ENCODE measurements at places on chromosomes 5 and 9.

DNA sequence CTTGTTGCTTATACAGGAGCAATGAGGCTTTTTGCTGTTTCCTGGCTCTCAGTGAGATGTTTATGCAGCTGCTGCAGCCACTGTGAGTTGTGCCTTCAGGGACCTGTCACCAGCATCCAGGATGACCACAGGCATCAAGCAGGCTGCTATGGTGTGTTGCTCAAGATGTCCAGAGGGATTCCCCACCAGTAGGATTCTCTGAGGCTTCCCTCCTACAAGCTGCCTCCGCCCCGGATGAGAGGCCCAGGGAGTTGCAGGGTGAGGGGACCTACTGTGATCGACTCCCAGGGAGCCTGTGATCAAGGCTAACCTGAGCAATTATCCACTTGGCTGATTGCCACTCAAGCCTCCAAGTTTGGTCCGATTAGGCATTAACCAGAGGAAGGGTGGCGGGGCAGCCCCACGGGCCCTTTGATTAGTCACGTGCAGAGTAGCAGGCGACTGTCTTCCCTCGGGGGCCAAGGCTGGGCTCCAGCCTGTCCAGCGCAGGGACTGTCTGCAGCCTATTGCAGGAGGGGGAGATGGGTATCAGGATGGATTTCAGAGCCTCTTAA is 1.8 kb upstream of the FAT2 start:
- no peak for DNase-seq

DNA sequence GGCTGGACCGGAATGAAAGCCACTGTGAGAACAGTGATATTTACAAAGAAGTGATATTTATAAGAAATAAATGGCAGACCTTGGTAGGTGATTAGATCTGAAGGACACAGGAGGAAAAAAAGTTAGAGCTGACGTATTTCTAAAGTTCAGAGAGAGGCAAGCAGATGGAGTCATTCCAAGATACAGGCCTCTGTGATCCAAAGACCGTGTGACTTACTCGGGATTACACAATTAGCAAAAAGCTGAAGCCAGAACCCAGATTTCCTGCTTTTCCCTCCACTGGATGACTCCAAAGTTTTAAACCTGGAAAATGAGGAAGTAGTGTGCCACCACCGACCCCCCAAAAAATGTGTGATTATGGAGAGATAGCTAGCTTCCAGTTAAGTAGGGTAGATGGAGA is 3.1 kb upstream of the DOCK8 start:
- no peak for DNase-seq

DNA sequence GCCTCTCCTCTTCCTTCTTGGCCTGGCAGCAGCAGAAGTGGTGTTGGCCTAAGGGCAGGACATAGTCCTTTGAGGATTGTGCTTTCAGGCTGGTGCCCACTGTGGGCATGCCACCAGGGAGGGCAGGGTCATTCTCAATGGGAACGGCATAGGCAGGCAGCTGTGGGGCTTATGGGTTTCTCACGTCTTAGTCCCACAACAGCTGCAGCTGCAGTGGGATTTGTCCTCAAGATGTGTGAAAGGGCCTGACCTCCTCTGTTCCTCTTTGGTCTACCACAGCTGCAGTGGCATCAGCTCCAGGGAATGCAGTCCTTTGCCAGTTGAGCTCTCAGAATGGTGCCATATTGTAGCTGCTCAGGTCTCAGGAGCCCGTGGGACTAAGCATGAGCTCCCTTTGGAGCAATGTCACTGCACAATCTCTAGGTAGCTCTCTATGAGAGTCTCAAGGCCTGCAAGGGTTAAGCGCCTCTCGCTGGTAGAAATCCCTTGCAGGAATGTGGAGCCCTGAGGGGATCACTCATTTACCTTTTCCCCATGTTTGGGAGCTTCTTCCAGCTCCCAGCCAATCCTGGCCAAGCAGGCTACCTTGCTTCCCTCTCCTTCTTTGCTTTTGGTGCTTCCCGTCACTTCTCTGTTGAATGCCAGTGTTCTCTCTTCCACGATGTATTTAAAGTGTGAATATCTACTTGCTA is 104.8 kb downstream of the GNA14 start:
- no peak for DNase-seq

DNA sequence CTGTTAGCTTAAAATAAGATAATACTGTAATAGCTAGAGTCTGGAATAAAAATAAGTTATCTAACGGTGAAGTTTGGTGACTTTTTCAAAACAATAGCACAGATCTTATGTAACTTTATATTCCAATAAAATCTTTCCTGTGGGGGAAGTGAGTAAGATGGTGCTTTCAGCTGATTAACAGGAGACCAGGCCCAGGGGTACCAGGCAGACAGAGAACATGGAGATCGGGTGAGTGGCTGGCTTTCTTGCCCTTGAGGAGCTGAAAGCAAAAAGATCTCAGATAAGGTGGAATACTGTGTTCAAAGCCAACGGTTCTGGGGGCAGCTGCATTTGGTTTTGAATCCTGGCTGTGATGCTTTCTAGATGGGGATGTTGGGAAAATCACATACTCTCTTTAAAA is 61.3 kb downstream of the MAT2B start:
- DNase-seq: no peak

GRCh38 chr5:144308174-144308573 is 137.5 kb downstream of the KCTD16 start:
- DNase-seq: no peak

DNA sequence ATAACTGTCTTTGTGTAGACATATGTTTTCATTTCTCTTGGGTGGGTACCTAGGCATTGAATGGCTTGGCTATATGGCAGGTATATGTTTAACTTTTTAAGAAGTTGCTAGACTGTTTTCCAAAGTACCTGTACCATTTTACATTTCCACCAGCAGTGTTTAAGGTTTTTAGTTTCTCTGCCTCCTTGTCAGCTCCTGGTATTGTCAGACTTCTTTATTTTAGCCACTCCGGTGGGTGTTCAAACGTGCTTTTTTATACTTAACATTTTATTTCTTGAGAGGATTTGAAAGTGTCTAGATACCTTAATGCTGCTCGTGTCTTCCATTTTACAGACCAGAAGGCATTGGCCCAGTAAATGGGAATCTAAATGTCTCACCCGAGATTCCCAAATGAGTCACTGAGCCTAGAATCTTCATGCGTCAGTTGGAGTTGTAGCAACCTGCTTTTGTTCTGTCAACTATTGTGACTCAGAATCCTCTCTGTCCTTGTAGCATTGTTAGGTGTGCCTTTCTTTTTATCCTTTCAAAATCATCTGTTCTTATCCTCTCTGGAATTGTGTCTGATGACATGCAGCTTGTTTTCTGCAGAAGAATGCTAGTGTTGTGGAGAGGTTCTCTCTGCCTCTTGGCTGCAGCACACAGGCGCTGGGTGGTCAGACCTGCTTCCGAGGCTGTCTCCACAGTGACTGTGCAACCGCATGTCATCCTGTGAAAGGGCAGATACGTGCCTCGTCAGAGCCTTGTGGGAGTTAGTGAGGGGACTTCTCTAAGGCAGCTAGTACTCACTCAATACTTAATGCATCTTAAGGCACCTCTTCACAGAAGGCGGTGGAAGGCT is 291.8 kb downstream of the AOPEP start:
- DNase-seq: no peak

- no peak for DNase-seq
These were observed 2.7 kb downstream of the BNC2 start for GRCh38 chr9:16867576-16868311.

- DNase-seq: no peak
These were observed 13.3 kb upstream of the GLRX start for GRCh38 chr5:95835682-95836385.

DNA sequence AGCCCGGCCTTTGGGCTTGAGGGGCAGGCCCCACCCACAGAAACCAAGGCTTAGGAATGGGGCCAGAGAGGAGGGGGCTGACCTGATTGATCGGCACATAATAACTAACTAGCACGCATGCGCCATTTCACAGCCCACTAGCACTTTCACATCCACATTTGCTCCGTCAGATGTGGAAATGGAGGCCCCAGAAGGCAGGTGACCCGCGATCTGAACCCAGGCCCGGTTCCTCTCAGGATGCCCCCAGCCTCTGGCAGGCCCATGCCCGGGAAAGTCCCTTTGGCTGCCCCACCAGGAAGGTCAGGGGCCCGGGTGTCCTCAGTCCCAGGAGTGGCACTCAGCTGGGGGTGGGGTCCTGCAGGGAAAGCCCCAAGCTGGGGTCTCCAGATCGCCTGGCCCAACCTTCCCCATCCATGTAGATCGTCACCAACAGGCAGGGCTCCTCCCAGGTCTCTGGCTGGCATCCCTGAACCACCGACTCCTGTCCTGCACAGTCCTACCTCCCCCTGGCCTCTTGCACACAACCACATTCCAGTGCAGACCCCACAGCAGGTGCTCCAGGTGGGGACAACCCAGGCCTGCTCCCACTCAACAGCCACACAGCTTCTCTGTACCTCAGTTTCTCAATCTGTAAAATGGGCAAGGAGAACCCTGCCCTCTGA is 46.7 kb downstream of the VAV2 start:
- DNase-seq: no peak

- no peak for DNase-seq
These were observed 118.0 kb upstream of the OR13F1 start for GRCh38 chr9:104386013-104386412.

DNA sequence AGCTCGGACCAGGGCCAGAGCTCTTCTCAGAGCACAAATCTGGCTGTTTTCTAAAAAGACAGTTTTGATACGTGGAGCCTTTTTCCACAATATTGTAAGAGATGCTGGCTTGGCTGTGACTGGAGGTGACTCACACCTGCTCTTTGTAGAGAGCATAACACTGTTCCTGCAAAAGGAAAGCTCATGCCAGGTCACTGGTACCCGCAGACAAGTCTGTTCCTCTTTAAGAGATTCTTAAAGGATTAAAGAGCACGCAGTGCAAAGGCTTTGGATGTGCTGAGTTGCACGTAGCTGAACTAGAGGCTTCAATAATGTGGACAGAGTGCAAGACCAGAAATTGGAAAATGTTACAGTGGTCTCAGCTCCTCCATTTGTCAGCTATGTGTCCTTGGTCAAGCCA is 19.0 kb downstream of the ACTL7B start:
- DNase-seq: no peak

- no peak for DNase-seq
These were observed 140.0 kb downstream of the CDK5RAP2 start for GRCh38 chr9:120439926-120440325.

DNA sequence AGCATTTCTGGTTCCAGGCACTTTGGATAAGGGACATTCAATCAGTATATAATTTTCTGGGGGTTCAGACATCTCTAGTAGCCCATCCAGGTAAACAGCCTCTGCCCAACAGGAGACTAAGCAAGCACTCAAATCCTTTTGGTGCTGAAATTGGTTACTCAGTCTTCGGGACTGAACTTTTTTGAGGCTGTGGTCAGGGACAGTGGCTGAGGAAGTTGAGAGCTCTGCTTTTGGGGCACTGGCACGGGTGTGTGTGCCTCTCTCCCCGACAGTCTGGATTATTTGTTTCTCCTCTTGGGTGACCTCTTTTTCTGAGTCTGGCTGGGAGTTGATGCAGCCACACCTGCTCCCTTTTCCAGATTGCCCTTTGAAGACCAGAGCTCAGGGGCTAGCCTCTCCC is 47.6 kb downstream of the ACER2 start:
- DNase-seq: no peak

DNA sequence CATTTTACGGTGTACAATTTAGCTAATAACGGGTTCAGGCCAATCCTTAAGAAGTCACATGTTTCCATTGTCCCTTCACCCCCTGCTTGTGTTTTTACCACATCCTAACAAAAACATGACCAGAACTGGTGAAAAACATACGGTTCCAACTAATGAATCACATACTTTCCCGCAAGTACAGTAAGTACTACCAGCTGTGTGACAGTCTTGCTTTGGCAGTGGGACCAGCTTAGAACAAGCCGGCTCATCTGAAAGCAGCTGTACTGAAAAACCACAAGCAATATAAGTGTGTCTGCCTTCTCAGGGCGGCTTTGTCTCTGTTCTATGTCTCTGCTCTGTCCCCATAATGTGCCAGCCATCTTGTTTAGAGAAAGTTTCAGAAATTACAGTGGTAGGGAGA is 242.5 kb downstream of the BNC2 start:
- DNase-seq: no peak

- no peak for DNase-seq
These were observed 4.2 kb upstream of the UGT3A2 start for GRCh38 chr5:36070687-36071571.

DNA sequence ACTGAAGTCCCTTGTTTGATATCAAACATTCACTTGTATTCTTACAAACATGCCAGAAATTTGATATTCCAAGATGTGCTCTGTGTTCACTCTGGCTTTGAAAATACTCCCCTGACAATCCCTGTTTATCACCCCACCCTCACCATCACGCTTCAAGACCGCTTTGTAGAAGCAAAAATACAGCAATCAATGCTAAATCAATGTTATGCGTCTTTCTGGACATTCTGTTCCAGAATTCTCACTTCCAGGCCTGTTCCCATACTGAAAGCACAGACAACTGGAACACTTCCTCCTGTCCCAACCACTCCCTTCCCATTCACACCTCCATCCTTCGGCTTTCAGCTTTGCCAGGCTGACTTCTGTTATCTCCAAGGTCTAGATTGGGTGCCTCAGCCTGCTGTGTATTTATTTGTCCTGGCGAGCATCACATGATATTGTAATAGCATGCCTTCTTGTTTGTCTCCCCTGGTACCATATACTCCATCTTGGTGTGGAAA is 72.8 kb downstream of the SNCAIP start:
- no peak for DNase-seq

DNA sequence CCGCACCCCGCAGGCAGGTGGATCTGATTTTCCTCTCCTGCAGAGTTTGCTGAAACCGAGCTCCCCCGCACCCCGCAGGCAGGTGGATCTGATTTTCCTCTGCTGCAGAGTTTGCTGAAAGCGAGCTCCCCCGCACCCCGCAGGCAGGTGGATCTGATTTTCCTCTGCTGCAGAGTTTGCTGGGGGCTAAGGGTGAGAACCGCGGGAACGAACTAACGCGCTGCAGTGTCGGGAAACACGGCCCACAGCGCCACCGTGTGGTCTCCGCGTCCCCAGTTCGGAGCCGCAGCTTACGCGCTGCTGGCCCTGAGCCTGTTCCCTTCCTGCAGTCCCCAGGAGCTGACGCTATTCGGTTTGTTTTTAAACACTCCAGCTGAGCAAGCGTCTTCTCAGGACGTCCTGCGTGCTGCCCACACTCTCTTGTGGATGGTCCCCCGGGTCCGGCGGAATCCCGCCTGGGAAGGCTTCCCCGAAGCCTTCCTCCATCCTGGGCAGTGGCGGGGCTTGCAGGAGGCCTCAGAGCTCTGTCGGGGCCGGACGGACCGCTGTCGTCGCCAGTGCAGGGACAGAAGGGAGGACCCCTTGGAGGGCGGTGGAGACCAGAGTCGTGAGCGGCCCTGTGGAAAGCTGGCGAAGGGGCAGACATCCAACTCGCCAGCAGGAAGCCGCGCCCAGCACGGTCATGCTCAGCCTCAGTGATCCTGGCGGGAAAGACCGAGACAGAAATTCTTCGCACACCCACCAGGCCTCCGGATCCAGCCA is 121.2 kb upstream of the LPCAT1 start:
- DNase-seq: peak; percentile 37

DNA sequence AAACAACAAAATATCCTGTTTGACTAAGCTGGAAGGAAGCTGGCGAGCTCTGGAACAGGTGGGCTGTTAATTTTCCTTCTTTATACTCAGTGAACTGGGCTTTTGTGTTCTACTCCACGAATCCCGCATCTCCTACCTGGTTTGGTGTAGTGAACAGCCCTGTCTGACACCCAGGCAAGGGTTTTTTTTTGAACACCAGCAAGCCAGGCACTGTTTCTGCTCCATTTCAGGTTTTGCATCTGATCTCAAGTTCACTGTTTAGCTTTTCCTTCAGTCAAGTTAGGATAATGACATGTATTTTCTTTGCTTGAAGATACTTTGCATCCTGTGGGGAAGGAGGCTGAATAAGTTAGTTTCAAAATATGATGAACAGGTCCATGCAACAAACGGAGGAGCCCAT is 204.5 kb downstream of the SEMA6A start:
- DNase-seq: no peak

- DNase-seq: no peak
These were observed 353.6 kb downstream of the SLIT3 start for GRCh38 chr5:168947212-168947868.

Measured in KG1 (cell line).